ENCODE measurements at places on chromosomes 1 and 21.
A peak's percentile ranks its signal among the peaks of the same experiment; 100 is the strongest.

- no peak for DNase-seq
Observed at GRCh38 chr21:31908106-31909031, 35.5 kb downstream of the HUNK start.

DNA sequence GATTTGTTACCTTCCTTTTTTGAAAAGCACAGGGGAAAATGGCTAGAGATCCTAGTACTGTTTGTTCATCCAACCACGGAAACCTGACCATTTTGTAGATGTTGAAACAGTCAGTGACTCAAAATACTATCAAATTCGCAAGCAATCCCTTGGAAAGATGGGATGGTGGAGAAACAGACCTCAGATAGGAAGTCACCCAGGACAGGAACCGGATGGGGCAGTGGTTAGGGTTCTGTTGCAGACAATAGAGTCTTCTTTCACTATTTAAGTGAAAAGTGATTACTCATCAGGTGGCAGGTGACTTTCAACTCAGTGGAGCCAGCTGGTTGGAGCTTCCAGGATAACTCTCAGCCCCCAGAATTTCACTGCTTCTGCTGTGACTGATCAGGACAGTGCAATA lies 17.0 kb downstream of the LHX4 start:
- no peak for DNase-seq

DNA sequence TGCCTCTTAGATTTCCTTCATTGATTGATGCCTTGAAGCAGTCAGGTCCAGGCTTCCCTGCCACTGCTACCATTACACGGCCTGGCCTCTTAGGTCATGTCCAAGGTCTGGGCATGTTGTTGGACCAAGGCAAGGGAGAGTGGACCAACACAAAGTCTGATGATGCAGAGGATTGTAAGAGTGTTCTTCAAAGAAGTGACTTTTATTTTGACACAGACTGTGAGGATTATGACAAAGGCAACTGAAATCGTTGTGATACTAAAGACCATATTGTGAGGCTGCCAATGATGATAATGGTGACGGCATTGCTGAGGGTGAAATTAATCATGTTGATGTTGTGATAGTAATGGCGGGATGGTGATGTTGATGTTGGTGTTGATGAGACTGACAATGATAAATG lies 149.5 kb downstream of the GRIK3 start:
- DNase-seq = no peak

DNA sequence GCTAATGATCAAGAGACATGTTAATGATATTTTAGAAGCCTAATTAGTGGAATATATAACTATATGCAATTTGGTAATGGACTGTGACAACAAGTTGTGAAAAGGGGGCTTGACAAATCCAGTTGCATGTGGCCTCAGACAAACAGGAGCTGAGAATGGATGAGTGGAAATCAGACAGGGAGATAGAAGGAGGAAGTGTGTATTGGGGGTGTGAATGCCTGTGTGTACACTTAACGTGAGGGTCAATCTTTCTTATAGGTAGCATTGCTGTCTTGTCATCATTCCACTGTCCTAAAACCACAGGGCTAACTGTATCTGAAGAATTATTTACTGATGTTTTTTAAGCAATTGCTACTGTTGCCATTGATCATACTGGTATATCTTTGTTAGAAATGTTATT lies 64.8 kb downstream of the PBX1 start:
- DNase-seq = no peak

GRCh38 chr1:99560207-99561040 lies 85.5 kb upstream of the PALMD start:
- no peak for DNase-seq

- no peak for DNase-seq
Observed at GRCh38 chr1:166999500-167000055, 10.5 kb downstream of the MAEL start.

DNA sequence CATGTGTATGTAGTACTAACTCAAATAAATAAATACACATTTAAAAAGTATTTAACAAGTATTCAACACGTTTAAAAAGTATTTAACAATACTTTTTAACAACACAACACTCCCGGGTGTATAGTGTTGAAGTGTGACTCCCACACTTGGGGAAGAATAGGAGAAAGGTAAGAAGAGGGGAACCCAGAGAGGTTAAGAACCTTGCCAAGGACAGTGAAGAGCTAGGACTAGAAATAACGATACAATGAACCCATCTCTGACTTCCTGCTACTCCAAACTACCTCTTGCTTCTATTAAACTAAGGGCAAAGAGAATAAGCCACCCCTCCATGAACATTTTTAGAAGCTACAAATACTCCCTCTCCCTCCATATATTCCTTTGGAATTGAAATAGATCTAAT lies 1.7 kb upstream of the GFI1 start:
- no peak for DNase-seq

DNA sequence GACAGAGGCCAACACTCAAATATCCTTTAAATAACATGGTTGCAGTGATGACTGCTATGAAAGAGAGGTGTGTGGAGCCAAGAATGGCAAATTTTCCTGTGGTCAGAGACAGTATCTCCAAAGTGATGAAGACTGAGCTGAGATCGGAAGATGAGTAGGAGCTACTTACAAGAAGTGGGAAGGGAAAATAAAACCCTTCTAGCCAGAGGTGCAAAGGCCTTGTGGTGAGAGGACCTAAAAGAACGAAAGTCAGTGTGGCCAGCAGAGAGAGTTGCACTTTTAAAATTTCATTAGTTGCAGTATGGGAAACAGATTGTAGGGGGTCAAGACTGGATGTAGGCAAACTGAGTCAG lies 17.8 kb downstream of the SLAMF7 start:
- no peak for DNase-seq

DNA sequence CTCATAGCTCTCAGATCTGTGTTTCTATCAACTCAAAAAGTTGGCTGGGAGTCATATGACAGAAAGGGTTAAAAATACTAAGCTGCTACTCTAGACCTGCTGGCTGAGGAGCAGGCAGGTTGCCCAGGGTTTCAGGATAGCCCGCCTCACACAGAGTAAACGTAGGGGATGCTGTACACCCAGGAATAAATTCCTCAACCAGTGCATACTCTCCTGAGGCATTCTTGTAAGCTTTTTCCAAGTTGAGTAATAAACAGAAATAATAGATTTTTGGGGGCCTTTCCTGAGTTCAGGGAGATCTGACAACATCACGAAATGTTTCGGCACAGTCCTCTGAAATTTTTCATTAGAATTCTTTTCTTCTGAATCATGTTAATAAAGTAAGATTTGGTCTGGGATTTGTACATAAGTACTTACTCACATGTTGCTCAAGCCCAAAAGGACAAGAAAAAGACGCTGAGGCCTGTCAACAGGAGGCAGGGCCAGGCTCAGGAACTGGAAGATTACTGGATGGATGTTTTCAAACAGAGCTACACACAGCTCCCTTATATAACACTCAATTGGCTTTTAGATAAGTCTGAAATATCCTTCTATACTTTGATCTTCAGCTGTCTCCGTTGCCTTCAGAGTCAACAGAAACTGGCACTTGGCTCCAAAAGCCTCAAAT lies 41.0 kb downstream of the TGFBR3 start:
- DNase-seq = peak; percentile 22

GRCh38 chr1:228340686-228341449 lies 65.8 kb downstream of the TRIM11 start:
- no peak for DNase-seq

- DNase-seq = no peak
Observed at GRCh38 chr1:87993051-87993450, 664.4 kb downstream of the LMO4 start.

GRCh38 chr21:39037807-39038405 lies 145.3 kb downstream of the PSMG1 start:
- no peak for DNase-seq

- DNase-seq = no peak
Observed at GRCh38 chr1:112840631-112841624, 115.1 kb downstream of the SLC16A1 start.

GRCh38 chr1:86345042-86345441 lies 51.1 kb downstream of the ODF2L start:
- no peak for DNase-seq

DNA sequence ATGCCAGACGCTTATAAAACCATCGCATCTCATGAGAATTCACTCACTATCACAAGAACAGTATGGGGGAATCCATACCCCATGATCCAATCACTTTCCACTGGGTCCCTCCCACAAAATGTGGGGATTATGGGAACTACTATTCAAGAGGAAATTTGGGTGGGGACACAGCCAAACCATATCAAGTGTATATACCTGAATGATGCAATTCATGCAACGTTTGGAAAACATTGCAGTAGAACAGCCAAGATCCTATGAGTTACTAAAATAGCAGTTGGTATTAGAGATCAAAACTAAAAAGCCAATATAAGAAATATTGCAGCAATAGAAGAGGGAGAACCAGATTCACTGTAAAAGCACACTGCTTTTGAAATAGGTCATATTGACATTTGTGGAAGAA lies 1543.9 kb upstream of the B3GALT2 start:
- no peak for DNase-seq

- no peak for DNase-seq
Observed at GRCh38 chr1:206633708-206634121, 1.6 kb upstream of the DYRK3 start.

DNA sequence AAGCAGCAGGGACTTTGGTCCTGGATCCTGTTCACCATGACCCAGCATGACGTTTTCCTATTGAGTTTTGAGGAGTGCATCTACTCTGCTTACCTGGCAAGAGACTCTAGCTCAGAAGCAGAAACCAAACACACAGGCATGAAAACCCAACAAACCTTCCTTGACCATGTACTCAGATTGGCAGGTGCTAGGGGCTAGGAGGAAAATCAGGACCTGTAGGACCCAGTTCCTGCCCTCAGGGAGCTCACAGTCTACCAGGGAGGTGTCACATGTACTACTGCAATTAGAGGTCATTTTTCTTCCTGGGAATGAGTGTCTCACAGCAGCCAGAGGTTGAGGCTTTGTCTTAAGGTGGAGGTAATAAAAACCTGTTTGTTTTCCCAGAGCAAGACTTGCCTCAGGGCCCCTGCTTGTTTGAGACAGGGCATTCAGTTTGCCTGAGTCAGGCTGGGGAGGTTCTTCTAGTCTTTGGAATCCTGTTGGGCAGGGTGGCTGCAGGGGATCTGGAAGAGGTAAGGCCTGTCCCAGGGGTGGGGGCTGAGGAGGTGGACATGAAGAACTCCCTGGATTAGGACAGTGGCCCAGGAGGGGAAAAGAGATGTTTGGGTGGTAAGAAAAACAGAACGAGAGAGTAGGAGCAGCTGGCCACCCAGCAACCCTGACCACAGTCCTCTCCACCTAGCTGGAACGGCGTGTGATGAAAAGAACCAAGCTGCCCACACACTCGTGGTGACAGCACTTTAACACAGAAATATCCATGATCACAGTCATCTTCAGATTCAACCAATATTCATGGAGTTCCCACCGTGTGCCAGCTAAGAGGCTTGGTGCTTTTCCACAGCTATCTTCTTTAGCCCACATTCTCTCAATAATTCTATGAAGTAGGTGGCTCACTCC lies 30.8 kb downstream of the IER5 start:
- peak; percentile 77 for DNase-seq

DNA sequence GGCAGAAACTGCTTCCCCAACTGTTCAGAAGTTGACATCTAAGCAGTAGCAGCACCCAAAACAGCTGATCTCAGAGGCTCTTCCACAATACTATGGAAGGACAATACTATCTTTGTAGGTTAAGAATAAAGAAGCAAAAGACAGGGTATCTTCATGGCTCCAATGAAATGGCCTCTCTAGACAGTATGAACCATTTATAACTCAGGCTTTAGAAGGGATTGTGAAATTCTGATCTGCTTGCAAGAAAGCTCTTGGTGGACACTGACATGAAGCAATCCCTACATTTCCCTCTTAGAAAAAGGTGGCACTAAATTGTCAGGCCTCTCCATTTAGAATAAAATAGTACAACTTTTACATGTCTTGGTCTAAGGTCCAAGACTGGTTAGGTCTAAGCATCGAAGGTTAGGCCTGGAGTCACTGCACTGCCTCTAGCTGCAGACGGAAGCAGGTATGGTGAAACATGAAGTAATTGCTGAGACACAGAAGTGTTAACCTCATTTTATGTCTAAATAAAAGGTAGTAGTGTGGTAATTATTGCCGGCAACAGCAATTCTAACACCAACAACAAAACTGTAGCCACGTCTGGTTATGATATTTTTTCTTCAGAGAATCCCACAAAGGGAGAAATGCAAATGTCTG lies 50.6 kb upstream of the HP1BP3 start:
- no peak for DNase-seq

GRCh38 chr1:64845831-64846425 lies 101.1 kb downstream of the RAVER2 start:
- DNase-seq = no peak

- DNase-seq = no peak
Observed at GRCh38 chr1:246788895-246789338, 64.7 kb downstream of the SCCPDH start.

DNA sequence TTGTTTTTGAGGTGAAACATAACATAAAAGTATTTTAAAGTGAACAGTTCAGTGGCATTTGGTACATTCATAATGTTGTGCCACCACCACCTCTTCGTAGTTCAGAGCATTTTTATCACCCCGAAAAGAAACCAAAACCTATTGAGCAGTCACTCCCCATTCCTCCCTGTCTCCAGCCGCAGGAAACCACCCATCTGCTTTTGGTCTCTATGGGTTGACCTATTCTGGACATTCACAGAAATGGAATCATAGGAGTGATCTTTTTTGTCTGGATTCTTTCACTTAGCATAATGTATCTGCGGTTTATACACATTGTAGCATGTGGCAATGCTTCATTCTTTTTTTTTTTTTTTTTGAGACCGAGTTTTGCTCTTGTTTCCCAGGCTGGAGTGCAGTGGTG lies 141.2 kb downstream of the VPS13D start:
- DNase-seq = no peak

DNA sequence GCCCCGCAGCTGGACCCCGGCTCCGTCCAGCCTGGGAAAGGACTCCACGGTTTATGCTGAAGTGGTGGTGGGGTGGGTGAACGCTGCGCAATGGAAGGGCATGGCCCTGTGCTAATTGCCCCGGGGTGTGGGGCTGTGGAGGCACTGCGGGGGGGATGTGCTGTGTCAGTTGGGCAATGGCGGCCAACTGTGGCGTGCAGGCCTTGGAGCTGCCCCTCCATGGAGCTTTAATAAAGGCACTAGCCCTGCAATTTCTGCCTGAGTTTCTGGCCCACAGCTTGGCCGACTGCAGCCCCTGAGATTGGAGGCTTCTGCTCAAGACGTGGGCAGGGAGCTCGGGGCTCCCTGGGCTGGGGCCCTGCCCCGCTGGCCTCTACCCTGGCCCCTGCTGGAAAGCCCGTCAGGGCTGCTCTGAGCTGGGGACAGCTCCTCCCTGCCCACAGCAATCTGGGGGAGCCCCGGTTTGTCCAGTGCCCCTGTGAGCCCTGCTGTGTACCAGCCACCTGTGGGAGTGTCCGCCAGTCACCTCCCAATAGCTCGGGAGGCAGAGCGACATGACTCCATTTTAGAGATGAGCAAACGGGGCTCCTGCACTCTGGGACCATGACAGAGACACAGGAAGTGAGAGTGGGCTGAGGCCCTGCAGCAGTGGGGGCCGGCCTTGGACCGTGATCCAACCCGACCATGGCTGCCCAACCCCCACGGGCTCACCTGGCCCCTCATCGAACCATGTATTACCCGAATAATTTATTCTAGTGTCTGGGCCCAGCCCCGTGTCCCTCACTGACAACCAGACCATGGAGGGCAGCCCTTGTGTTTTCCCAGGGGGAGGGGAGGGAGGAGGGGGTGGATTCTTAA lies 8.7 kb upstream of the TNFRSF14 start:
- no peak for DNase-seq
